ENCODE measurements at places on chromosomes 1 and 21.

DNA sequence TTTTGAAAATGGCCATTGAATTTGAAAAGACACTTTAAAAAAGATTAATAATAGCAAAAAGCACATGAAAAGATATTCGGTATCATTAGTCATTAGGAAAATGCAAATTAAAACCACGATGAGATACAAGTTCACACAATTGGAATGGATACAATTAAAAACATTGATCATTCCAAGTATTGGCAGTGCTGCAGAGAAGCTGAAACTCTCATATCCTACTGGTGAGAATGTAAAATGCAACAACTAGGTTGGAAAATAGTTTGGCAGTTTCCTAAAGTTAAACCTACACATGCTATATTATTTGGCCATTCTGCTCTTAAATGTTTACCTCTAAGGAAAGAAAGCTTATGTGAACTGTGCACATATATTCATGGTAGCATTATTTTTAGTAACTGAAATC, 838.7 kb upstream of the PRMT6 start:
- DNase-seq: no peak

DNA sequence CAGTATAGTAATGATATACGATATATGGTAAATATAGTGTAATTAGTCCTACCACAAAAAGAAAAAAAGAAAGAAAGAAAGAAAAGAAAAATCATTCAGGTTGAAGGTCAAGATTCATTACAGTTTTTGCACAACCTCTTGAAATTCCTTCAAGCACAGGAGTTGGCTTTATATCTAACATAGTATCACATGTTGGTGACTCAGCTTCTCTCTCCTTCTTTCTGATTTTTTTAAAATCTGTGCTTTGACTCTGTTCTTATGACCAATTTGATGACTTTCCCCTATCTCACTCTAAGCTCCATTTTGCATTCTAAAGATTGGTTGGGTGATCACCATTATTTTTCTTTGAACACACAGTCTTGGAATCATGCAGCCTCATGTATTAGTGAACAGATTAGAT, 148.2 kb upstream of the COL11A1 start:
- no peak for DNase-seq

DNA sequence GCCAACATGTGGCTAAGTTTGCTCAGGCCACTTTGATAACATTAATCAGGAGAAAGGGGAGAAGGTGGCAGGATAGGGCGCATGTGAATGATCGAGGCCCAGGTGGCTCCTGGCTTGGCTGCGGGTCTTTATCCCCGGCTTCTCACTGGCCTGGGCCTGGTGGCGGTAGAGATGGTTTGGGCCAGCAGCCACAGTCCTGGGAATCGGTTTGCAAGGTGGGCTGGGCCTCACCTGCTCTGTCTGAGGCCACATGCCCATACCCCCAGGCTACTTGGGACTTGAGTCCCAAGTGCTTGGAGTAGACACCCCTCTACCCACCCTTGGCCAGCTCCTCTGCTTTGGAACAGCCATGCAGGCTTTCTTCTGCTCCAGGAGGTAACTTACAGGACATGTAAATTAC, 49.7 kb upstream of the DISP3 start:
- DNase-seq: no peak

- DNase-seq: no peak
These were observed 9.1 kb downstream of the SNIP1 start for GRCh38 chr1:37545019-37545418.
